ENCODE measurements at places on chromosomes 2 and 18.

GRCh38 chr2:105032476-105032875 is 5.4 kb upstream of the MRPS9 start:
- no peak overlapping the region for H3K27ac ChIP-seq
- no peaks in the 10 kb centered on the region for H3K27me3 ChIP-seq
- no peak overlapping the region for H3K4me3 ChIP-seq
- peaks cover 3% of the 10 kb centered on the region for H3K4me1 ChIP-seq
- H3K36me3 ChIP-seq = peaks cover 2% of the 10 kb centered on the region

- DNase-seq = no peak
- no peaks in the 10 kb centered on the region for H3K4me1 ChIP-seq
- no peaks in the 10 kb centered on the region for H3K36me3 ChIP-seq
- no peak overlapping the region for H3K27ac ChIP-seq
- H3K4me3 ChIP-seq = no peak overlapping the region
- H3K27me3 ChIP-seq = no peaks in the 10 kb centered on the region
Observed at GRCh38 chr2:34492561-34493455, 893.7 kb upstream of the FAM98A start.

- no peaks in the 10 kb centered on the region for H3K36me3 ChIP-seq
- H3K27me3 ChIP-seq = no peaks in the 10 kb centered on the region
- no peak overlapping the region for H3K27ac ChIP-seq
- H3K4me3 ChIP-seq = no peak overlapping the region
Observed at GRCh38 chr2:204776781-204777559, 231.7 kb downstream of the PARD3B start.

DNA sequence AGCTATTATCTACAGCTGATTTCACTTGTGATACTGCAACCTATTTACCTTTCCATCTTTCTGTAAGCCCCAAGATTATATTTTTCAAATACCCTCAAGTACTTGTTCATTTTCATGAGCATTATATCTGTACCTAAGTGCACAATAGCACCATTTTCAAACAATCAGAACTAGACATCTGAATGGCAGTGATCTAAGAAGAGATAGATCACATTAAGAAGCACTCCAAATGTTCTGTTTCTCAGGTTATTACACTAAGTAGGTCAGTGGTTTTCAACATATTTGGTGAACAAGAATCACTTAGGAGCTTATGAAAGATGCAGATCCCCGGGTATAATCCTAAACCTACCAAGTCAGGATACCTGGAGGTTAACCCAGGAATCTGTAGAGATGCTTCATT is 872.7 kb downstream of the DCDC2C start:
- no peak overlapping the region for H3K4me3 ChIP-seq
- no peak for DNase-seq
- no peaks in the 10 kb centered on the region for H3K27me3 ChIP-seq

- no peaks in the 10 kb centered on the region for H3K36me3 ChIP-seq
- no peak overlapping the region for H3K4me3 ChIP-seq
- no peaks in the 10 kb centered on the region for H3K4me1 ChIP-seq
- no peaks in the 10 kb centered on the region for H3K27me3 ChIP-seq
- no peak overlapping the region for H3K27ac ChIP-seq
Observed at GRCh38 chr18:10424585-10425307, 29.7 kb upstream of the APCDD1 start.

DNA sequence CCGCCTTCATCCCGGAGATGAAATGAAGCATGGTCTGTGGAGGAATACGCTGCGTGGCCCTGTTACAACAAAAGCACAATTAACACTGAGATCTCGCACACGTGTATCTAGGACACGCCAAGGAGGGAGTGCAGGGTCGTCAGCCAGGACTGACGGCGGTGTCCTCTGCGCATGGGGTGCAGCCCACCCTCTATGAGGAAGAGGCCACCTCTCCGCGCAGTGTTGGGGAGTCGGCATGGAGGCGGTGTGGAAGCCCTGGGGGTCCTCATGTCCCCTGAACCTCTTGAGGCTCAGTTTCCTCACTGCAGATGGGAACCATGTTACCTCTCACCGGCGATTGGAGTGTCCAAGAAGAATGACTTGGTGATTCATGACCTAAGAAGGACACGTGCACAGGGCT is 86.0 kb upstream of the ZNF236 start:
- H3K27me3 ChIP-seq = no peaks in the 10 kb centered on the region
- H3K36me3 ChIP-seq = no peaks in the 10 kb centered on the region
- H3K4me3 ChIP-seq = no peak overlapping the region
- no peaks in the 10 kb centered on the region for H3K4me1 ChIP-seq

DNA sequence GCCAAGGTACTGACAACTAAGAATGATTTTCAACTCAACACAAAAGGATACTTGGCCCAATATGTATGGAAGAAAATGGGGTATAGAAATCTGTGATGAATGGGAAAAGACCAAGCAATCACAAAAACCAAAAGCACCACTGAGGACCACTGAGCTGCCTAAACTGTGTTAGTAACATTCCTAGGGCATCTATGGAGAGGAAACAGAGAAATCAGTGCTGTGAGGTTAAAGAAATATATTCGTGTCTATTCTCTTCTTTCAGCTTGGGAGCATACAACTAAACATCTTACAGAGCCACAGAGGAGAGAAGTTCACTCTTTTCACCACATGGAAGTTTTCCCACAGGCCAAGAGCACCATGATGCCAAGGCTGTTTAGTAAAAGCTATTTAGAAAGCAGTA is 47.3 kb upstream of the CALCRL start:
- no peak for DNase-seq
- no peak overlapping the region for H3K4me3 ChIP-seq
- H3K4me1 ChIP-seq = no peaks in the 10 kb centered on the region

DNA sequence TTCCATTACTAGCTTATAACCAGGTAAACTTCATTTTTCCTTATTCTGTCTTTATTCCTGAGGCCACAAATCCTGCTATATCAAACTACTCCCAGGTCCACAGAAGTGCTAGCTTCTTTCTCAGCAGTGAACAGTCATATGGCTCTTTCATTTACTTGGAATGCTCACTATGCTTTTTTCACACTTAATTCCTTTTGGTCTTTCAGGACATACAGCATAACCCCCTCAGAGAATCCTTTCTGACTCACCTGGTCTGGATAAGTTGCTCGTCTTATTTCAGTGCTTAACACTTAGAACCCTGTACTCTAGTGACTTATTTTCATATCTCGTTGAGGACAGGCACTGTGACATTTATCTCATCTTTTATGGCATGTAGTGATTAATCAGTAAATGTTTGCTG is 325.0 kb upstream of the UBE2E3 start:
- no peaks in the 10 kb centered on the region for H3K36me3 ChIP-seq
- H3K27me3 ChIP-seq = no peaks in the 10 kb centered on the region
- DNase-seq = no peak
- no peak overlapping the region for H3K4me3 ChIP-seq
- no peak overlapping the region for H3K27ac ChIP-seq

DNA sequence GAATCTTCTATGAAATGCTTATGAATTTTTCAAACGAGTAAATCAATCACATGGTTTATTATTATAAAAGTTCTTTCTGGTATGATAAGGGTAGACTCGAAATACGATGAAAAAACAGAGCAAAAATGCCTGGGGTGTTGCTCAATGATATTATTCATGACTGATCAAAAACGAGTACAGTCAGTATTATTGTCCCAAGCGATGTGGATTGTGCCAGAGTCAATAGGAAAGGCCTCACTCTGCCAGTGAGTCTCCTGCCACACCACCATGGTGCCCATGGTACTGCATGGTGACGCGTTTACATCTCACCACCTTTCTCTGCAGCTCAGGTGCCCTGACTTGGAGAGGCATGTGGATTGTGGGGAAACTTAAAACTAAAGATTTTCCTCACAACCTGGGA is 58.5 kb downstream of the KCTD1 start:
- no peaks in the 10 kb centered on the region for H3K27me3 ChIP-seq
- peaks cover 48% of the 10 kb centered on the region for H3K36me3 ChIP-seq
- H3K4me1 ChIP-seq = no peaks in the 10 kb centered on the region
- no peak for DNase-seq
- H3K27ac ChIP-seq = no peak overlapping the region

GRCh38 chr2:167942366-167943081 is 304.9 kb downstream of the STK39 start:
- peaks cover 10% of the 10 kb centered on the region for H3K4me1 ChIP-seq
- H3K27me3 ChIP-seq = no peaks in the 10 kb centered on the region
- no peaks in the 10 kb centered on the region for H3K36me3 ChIP-seq
- no peak for DNase-seq

GRCh38 chr2:29360016-29360784 is 245.0 kb downstream of the CLIP4 start:
- H3K4me1 ChIP-seq = peaks cover 5% of the 10 kb centered on the region
- H3K36me3 ChIP-seq = no peaks in the 10 kb centered on the region
- H3K4me3 ChIP-seq = no peak overlapping the region
- no peak overlapping the region for H3K27ac ChIP-seq
- no peak for DNase-seq

DNA sequence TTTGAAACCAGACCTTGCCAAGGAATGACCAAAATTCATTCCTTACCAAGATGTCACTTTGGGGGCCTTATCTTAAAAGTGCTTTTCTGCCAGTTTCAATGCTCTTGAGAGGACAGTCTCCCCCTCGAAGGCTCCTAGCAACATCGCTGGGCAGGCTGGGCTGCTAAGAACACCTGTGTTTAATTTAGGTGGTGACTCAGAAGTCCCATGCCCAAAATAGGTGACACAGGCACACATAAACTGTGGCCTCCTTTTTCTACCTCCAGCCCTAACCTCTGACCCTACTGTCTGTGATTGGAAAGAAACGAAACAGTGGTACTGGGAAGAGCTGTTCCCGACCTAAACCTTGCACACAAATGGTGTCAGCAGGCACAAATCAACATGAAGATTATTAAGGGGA is 28.7 kb upstream of the ROCK2 start:
- H3K4me1 ChIP-seq = peaks cover 24% of the 10 kb centered on the region
- no peaks in the 10 kb centered on the region for H3K36me3 ChIP-seq
- no peak overlapping the region for H3K27ac ChIP-seq
- peaks cover 8% of the 10 kb centered on the region for H3K27me3 ChIP-seq

GRCh38 chr2:85462322-85462721 is 43.8 kb downstream of the SH2D6 start:
- no peaks in the 10 kb centered on the region for H3K4me1 ChIP-seq
- no peak for DNase-seq
- no peaks in the 10 kb centered on the region for H3K36me3 ChIP-seq
- no peaks in the 10 kb centered on the region for H3K27me3 ChIP-seq

GRCh38 chr2:31382452-31383120 is 32.0 kb downstream of the XDH start:
- no peaks in the 10 kb centered on the region for H3K4me1 ChIP-seq
- DNase-seq = no peak
- no peak overlapping the region for H3K4me3 ChIP-seq
- no peaks in the 10 kb centered on the region for H3K27me3 ChIP-seq

DNA sequence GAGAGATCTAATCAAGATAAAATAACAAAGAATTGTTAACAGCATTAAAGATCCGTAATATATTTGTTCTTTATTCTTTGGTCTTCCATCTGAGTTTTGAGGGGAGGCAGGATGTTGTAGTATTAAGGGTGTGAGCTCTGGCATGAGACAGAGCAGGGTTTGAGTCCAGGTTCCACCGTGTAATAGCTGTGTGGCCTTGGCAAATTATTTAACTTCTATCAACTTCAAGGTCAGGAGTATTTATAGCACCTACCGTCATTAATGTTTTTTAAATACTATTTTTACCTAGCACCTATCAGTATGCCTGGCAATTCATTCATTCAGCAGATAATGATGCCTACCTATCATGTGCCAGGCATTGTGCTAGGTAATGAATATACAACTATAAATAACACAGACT is 180.1 kb upstream of the NABP1 start:
- no peak overlapping the region for H3K4me3 ChIP-seq
- H3K27ac ChIP-seq = no peak overlapping the region

GRCh38 chr2:109437325-109438090 is 176.3 kb downstream of the SEPTIN10 start:
- no peak overlapping the region for H3K4me3 ChIP-seq
- no peak for DNase-seq
- peaks cover 4% of the 10 kb centered on the region for H3K4me1 ChIP-seq

- H3K36me3 ChIP-seq = no peaks in the 10 kb centered on the region
- no peak for DNase-seq
- no peak overlapping the region for H3K27ac ChIP-seq
- H3K4me3 ChIP-seq = no peak overlapping the region
- peaks cover 4% of the 10 kb centered on the region for H3K27me3 ChIP-seq
Observed at GRCh38 chr2:43114210-43114609, 112.2 kb downstream of the ZFP36L2 start.

DNA sequence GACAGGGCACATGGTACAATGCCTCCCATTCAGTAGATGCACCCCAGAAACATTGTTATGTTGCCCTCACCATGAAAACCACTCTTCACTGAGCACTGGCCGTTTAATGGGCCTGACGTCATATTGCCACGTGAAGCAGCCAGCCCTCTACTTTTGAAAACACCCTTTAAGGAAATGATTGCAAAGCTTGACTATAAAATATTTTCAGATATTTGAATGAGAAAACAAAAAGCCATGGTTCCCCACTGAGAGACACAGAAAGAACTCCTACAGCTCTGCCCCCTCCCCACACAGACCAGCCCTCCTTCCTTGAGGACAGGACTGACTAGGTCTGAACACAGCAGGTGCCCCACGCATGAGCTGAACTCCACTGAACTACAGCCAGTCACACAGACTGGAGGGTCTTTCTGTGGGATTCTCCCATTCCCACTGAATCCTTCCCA is 349.1 kb downstream of the ANAPC1 start:
- no peak overlapping the region for H3K4me3 ChIP-seq
- no peak overlapping the region for H3K27ac ChIP-seq
- DNase-seq = no peak
- peaks cover 9% of the 10 kb centered on the region for H3K4me1 ChIP-seq
- no peaks in the 10 kb centered on the region for H3K27me3 ChIP-seq

- no peaks in the 10 kb centered on the region for H3K36me3 ChIP-seq
- no peaks in the 10 kb centered on the region for H3K4me1 ChIP-seq
- no peak overlapping the region for H3K4me3 ChIP-seq
- H3K27ac ChIP-seq = no peak overlapping the region
- H3K27me3 ChIP-seq = no peaks in the 10 kb centered on the region
Observed at GRCh38 chr2:217314021-217314460, 454.2 kb upstream of the TNP1 start.

DNA sequence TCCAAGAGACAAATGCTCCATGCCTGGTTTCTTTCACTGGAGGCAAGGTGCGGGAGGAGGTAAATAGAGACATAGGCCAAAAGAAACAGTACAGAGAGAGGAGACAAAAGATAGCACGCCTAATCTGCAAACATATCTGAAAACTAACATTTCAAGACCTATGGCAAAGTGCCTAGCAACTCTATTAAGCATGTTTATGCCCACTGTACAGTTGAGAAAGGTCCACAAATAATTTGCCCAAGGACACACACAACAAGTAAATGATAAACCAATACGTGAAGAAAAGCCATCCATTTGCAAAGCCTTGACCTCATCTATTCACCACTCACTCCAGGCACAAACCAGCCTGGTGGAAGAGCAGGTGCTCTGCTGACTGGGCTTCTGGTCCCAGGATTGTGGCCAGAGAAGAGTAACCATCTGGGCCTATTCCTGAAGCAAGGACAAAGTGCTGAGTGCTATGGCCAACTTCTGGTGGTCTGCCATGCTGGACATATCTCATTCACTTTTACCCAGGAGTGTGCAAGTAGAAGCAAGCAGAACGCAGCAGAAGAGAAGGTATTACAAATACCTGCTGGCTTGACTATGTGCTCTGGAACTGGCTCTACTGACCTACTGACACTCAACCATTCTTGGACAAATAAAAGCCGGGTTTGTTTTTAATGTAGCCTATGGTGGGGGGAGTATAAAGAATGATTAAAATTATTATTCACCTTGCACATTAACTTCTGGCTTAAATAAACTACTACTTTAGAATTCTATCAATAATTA is 25.3 kb downstream of the TMEM131 start:
- DNase-seq = no peak
- H3K27me3 ChIP-seq = no peaks in the 10 kb centered on the region
- H3K4me3 ChIP-seq = no peak overlapping the region
- H3K27ac ChIP-seq = no peak overlapping the region
